ENCODE measurements at places on chromosomes 2 and 18.
A peak's percentile ranks its signal among the peaks of the same experiment; 100 is the strongest.

GRCh38 chr2:144348846-144349245 lies 171.1 kb downstream of the ZEB2 start:
- no peak for DNase-seq

GRCh38 chr2:33605056-33605455 lies 6.0 kb upstream of the FAM98A start:
- no peak for DNase-seq

GRCh38 chr2:224734949-224735348 lies 18.8 kb upstream of the CCDC195 start:
- DNase-seq: no peak

GRCh38 chr2:192267484-192267883 lies 72.8 kb upstream of the TMEFF2 start:
- peak; percentile 30 for DNase-seq

- DNase-seq: no peak
These were observed 30.7 kb upstream of the MLPH start for GRCh38 chr2:237456200-237456843.

- DNase-seq: no peak
These were observed 31.4 kb upstream of the CASP8 start for GRCh38 chr2:201228912-201229290.

- no peak for DNase-seq
These were observed 132.6 kb downstream of the NFATC1 start for GRCh38 chr18:79528316-79528695.

DNA sequence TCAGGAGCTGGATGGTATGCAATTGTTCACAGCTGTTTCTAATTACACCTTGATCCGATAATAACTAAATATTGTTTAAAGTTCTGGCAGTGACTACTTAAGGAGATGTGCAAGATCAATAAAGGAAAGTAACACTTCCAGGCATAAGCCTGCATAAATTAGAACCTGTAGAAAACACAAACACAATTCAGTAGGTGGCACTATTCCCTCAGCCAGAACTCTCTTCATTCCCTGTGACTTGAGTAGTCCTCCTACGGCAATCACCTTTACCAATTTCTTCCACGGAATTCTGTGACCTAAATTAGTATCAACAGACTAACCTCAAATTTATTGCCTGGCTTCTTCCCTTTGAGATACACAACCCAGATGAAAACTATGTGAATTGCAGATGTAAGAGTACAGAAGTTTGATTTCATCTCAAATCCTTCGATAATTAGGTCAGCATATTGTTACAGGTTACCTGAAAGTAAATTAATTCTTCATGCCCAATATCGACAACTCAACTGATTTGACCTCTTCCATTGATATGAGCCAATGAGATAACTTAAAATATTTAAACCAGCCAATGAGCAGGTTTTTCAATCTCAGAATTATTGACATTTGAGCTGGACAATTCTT lies 137.8 kb downstream of the PID1 start:
- no peak for DNase-seq

DNA sequence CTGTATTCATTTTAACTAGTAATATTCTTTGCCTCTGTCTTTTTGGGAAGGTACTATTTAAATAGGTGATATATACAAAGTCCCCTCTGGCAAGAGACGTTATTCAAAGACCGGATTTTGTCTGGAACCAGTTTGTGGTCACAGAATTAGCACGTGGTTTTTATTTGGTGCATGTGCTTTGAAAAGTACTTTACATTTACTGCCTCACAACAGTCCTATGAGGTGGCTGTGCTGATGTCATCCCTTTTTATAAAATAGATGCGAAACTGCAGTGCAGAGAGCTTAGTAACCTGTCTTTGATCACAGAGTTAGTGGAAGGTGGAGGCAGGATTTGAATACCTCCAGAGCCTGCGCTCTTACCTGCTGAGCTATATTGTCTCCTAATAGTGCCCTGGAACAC lies 4.0 kb downstream of the LPIN1 start:
- no peak for DNase-seq
